ENCODE measurements at places on chromosomes 4 and X.

GRCh38 chr4:19095491-19096046 lies 1074.0 kb upstream of the LCORL start:
- DNase-seq = no peak

DNA sequence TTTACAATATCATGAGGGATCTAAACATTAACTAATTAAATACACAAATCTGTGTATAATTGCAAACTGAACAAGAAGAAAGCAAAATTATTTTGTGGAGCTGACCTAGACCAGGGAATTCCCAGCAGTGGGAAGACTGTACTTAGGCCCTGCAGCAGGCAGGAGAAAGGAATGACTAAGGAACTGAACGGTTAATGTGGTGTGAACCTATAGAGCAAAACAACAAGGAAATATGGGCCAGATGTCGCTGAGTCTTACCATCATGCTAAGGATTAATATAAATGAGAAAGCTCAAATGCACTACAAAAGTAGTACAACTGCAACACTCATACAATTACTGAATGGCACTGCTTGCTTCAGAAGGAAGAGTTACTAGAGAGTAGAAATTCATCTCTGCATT lies 120.3 kb upstream of the ATXN3L start:
- DNase-seq = no peak

GRCh38 chr4:53015681-53016080 lies 153.6 kb downstream of the RASL11B start:
- no peak for DNase-seq

DNA sequence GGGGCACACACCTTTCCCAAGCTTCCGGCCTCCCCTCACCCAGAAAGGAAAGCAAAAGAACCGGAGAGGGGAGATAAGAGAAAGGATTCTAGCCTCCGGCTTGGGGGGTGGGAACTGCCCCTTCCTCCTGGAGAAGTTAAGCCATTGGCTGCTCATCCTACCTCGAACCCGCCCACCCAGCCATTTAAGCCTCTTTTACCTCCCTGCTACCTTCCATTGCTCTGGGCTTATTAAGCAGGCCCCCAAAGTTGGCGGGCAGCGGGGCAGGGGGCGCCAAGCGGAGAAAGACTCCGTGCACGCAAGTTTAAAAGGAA lies 2.3 kb downstream of the MAML3 start:
- peak; percentile 92 for DNase-seq

- no peak for DNase-seq
These were observed 877 bp upstream of the NKX1-1 start for GRCh38 chr4:1406981-1407656.

GRCh38 chr4:151719956-151720334 lies 40.9 kb downstream of the GATB start:
- no peak for DNase-seq

- DNase-seq = peak; percentile 46
These were observed 20.4 kb upstream of the SEPSECS start for GRCh38 chr4:25180524-25181131.

DNA sequence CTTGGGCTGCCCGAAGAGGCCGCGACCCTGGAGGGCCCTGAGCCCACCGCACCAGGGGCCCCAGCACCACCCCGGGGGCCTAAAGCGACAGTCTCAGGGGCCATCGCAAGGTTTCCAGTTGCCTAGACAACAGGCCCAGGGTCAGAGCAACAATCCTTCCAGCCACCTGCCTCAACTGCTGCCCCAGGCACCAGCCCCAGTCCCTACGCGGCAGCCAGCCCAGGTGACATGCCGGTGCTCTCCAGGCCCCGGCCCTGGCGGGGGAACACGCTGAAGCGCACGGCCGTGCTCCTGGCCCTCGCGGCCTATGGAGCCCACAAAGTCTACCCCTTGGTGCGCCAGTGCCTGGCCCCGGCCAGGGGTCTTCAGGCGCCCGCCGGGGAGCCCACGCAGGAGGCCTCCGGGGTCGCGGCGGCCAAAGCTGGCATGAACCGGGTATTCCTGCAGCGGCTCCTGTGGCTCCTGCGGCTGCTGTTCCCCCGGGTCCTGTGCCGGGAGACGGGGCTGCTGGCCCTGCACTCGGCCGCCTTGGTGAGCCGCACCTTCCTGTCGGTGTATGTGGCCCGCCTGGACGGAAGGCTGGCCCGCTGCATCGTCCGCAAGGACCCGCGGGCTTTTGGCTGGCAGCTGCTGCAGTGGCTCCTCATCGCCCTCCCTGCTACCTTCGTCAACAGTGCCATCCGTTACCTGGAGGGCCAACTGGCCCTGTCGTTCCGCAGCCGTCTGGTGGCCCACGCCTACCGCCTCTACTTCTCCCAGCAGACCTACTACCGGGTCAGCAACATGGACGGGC lies 579 bp downstream of the ABCD1 start:
- peak; percentile 19 for DNase-seq

Measured in HL-60 (cell line).